ENCODE measurements at places on chromosomes 16 and 17.

- DNase-seq: no peak
Measured at GRCh38 chr16:65095090-65095728, 26.7 kb downstream of the CDH11 start.

GRCh38 chr16:16162591-16162990 is 60.7 kb downstream of the ABCC6 start:
- DNase-seq: no peak

GRCh38 chr16:86932130-86932982 is 354.0 kb downstream of the FOXL1 start:
- no peak for DNase-seq

- no peak for DNase-seq
Measured at GRCh38 chr17:59124665-59125064, 18.0 kb upstream of the TRIM37 start.

DNA sequence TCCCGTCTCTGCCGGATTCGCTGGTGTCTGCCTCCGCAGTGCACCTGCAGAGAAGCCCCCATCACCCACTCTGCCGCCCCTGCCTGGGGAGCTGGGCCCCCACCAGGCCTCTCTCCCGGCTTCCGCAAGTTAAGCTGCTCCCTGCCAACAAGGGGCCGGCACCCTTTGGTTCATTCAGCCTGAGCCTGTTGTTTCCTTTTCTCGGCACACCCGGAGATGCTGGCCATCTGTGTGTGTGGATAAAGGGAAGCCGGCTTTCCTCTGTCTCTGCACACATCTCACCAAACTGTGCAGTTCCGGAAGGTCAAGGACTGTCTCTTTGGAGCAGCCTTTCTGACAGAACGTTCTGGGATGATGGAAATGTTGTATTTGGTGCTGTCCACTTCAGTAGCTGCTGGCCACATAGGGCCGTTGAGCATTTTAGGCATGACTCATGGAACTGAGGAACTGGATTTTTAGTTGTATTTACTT is 6.8 kb downstream of the MAPK8IP3 start:
- DNase-seq: no peak

GRCh38 chr17:64107500-64108236 is 22.3 kb downstream of the ERN1 start:
- no peak for DNase-seq

DNA sequence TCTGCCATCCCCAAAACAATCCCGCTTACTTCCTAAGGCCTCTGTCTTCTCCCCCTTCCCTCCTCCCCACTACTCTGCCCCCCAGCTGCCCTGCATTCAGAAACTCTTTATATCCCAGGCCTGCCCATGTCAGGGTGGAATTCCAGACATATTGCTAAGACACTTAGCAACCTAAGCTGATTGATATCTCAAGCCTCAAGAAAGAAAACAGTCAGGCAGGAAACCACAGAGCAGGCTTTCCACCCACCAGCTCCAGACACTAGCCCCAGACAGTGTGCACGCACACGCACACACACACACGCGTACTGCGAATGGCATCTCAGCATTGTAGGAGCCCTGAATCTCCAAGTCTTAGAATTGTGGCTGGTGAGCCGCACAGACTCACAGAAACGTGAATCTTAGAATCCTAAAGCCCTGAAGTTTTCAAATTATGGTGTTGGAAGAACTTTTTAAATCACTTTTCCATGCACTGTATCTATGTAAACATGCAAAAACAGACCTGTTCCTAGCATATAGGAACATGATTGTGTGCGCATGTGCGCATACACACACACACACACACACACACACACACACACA is 8.8 kb upstream of the LPCAT2 start:
- DNase-seq: peak; percentile 86

DNA sequence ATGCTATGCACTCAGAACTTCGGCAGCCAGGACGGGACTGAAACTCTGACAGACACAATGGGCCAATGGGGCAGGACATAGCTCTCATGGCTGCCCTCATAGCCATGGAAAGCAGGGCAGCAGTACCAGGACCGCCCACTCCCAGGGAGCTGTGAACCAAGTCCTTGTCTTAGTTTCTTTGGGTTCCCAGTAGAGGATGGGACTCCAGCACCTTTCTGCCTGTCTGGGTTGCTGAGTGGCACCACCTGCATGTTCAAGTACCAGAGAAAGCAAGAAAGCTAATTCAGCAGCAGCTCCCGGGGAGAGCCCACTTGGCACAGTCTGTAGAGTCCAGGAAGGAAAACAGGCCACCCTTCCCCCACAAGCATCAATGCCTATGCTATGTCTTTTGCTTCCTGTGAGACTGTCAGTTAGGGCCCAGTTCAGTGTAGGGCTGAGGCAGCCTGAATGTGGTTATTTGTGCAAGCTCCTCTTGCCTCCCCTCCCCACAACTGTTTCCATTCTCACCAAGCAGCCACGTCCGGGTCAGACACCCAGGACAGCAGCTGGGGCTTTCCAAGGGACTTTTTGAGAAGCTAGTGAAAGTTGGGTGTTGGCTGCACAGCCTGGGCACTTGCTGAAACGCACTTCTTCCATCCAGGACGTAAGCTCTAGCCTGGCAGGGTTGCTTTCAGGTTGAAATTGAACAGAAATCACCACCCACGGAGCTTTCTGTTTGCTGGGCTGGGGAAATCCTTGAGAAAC is 7.8 kb downstream of the SUPT4H1 start:
- DNase-seq: no peak

DNA sequence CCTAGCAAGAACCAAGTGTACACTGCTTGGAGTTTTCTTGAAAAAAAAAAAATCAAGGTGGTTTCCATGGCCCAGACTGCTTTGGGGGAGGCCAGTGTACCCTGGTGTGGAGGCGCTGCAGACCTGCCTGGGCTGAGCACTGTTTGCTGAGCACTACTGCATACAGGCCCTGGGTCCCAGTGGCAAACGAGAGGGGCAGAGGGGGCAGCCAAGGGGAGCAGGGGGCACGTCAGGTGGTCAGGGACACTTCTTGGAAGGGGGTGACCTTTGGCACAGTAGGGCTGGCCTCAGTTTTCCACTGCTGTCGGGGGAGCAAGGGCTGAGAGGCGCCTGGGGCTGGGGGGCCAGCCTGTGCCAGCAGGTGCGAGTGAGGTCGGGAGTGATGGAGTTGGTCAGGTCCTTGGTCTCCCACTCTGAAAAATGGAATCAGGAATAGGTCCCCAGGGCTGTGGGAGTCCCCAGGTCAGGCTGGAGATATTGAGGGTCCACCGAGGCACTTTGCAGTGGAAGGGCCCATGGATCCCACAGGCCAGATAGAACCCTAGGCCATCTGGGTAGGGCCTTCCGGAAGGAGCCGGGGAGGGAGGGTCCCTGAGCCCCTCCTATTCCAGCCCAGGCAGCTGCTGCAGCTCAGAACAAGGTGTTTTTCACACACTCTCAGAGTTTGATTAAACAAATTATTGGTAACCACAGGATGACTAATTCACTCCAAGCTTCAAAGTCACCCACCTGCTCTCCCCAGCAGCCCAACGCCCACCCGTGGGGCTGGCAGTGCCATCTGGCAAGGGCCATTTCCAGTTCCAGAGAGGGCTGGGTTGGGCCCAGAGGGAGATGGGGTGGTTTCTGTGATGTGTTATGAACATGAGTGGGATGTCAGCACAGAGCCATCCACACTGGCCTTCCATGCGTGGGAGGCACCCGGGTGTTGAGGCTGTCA is 3.5 kb downstream of the ZFPM1 start:
- peak; percentile 37 for DNase-seq

GRCh38 chr16:86396901-86397311 is 113.4 kb upstream of the FOXF1 start:
- DNase-seq: peak; percentile 83

DNA sequence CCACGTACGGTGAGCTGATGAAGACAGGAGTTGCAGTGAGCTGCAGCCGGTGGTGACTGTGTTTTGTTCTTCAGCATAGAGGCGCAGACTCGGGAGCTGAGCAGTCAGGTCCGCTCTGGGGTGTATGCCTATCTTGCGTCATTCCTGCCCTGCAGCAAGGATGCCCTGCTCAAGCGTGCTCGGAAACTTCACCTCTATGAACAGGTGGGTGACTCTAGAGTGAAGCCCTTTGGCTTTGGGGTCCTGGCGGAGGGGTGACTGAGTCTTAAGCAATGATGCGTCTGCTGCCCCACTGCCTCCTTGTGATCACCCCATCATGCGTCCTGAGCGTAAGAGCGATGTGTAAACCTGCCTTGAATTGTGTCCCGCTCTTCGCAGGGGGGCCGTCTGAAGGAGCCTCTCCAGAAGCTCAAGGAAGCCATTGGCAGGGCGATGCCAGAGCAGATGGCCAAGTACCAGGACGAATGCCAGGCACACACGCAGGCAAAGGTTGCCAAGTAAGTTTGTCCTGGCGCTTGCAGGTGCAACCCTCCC is 22.9 kb downstream of the UBN1 start:
- DNase-seq: no peak

DNA sequence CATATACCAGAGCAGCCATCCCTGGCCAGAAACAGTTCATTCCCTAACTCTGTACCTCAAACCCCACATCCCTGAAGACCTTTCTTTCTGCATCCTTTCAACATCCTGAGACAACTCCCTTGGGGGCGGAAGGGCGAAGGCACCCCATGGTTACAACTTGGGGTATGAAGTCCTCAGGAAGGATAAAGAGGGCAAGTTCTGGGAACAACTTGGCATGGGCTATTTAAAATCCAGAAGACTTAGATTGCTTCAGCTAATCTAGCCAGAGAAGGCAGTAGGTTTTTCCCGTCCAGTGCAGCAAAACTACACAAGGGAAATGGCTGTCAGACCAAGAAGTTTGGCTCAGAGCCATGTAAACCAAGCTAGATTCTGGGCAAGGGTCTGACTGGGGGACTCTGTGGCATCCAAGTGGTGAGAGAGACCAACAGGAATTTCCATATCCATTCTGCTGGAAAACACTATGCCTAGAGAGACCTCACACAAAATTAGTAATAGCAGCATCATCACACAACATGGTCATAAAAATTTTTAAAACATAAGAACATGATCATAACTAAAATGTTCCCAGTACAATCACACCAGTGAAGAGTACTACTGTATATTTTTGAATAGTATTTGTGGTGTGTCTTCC is 113.2 kb downstream of the CDYL2 start:
- no peak for DNase-seq

DNA sequence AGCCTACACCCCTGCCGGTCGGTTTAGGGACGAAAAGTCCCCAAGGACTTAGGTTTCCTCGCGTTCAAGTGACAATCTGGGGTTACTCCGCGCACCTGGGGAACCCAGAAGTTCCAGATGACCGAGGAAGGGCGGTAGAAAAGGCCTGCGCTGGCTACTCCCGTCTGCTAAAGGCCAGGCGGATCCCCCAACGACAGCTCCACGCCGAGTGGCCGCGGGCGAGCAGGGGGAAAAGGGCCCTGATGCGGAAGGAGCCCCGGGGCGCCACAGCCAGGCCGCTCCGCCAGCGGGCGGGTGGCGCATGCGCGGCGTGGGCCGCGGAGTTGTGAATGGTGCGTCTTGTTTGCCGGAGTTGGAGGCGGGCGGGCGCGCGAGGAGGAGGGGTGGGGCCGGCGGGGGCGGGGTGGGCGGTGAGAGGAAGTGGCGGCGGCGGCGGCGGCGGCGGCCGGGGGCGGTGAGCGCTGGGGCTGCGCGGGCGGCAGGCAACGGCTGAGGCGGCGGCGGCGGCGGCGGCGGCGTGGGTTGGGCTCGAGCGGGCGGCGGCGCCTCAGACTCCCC is at the start of gene CBFB:
CBFB (plus strand) TSS at position 454 of the 558 bp plus-strand sequence. CDS start 259 bp downstream, outside the sequence.
- peak; percentile 99 for DNase-seq

DNA sequence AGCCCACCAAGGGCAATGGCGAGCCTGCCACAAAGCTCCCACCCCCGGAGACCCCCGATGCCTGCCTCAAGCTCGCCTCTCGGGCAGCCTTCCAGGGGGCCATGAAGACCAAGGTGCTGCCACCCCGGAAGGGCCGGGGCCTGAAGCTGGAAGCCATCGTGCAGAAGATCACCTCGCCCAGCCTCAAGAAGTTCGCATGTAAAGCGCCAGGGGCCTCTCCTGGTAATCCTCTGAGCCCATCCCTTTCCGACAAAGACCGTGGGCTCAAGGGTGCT is 40.1 kb downstream of the SREBF1 start:
- DNase-seq: no peak

DNA sequence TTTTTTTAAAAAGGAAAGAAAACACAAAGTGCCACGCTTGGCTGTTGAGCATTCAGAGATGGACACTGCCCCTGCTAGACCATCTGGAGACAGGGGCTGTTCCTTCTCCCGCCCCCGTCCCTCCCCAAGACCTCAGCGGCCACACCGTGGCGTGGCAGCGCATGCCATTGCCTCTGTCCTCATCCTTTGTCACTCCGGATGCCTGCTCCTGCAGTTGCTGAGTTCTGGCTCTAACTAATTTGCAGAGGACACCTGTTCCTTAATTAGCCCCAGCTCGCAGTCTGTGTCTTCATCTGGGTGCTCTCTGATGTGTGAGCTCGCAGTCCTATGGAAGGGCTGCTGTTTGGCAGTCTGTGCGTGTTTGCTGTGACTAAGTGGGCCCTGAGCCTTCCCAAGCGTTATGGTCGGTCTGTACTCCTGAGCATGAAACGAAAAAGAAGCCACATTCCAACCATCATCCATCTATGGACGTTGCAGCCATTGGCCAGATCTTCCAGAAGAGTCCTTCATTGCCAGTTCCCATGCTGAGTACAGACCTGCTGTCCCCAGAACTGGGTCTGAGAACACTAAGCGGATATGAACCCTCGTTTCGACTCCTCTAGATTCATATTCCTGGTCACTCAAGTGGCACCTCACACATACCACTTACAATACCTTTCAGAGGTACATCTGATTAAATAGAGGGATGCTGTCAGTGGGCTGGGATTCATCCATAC is 40.9 kb upstream of the NAT9 start:
- DNase-seq: no peak

DNA sequence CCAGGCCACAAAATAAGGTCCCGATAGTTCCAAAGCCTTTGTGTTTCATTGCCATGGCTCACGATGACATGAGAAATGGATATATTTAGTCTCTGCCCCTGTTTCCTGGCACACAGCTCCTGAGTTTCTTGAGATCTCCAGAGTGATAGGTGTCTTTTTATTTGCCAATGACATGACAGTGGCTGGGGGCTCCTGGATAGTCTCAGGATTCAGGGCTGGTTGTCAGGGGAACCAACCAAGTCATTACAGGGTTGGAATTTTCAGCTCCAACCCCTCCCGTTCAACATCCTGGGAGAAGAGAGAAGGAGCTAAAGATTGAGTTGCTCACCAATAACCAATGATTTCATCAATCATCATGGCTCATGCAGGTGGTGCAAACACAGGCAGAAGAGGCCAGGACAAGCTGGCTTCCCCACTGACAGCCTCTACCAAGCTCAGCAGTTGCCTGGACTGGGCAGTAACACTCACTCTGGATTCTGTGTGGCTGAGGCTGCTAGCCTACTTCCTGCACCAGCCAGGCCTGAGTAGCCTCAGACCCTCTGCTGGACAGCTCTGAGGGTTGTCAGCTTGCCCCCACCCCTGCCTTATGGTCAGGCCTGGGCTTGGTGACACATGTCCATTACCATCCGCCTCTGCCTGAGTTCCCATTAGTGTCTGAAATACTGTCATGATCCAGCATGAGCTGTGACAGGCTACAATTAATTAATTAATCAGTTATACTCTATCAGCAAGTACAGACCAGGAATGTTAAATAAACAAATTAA is 534.4 kb upstream of the CDH5 start:
- DNase-seq: no peak
